ENCODE measurements at places on chromosomes 3 and 15. TPM values are rescaled to one million over a fixed set of nuclear protein-coding genes. Genes with fewer than 3 reads are reported as not detected.

The PRKCI gene
- total RNA-seq, result 95.8 TPM

GRCh38 chr3:14413381-14414071, 11.1 kb downstream of the SLC6A6 start:
- no peak for DNase-seq

DNA sequence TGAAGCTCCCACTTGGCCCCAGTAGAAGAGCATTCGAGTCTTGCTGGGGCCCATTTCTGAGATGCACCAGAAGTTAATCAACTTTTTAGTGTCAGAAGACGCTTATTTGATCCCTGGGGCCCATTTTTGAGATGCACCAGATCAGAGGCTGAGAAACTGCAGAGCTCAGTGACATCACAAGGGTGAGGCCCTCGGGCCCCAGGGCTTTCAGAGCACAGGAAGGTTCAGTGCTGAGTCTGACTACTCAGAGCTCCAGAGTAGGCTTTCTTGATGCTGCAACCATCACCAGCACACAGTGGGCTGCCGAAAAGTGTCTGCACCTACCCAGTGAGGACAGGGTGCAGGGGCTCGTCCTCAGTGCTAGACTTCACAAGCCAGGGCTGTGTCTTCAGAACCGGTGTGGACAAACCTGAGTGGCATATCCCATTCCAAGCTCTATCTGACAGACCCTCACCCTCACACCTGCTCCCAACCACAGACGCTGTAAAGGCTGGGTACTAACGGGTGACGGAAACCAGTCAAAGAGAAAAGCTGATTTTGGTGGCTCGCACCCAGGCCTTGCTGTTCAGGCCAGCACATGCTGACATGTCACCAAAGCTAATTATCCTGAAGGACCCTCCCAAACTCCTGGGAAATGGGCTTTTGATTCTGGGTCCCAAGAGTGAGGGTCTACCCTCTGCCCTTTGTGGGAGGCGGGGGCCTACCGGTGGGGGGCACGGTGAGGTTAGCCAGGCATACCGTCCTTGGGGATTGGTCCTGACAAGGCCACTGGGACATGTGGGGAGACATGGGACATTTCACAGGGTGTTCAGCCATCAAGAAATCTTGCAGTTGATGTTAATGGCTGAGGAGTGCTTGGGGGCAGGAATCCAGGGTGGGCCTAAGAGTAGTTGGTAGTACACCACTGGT, 83.0 kb downstream of the PDCD6IP start:
- DNase-seq, result no peak

DNA sequence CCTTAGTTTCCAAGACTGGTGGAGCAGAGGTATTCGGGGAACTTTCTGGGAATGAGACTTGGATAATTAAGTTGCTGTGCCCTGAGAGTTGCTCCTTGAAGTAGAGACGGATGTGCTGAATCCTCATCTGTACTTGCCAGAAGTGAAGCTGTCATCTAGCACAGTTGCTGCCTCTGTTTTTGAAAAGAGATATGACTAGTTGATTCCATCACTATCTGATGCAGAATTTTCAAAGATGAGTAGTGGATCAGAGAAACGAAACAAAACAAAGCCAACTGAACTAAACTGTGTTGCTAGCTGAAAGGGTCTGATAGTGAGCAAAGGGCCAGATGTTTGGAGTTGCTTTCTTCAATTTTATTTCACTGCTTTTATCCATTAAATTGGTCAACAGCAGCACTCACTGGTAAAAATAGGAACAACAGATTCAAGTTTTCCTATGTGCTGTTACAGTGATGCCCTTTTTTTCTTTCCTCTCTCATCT, 52.7 kb downstream of the MITF start:
- DNase-seq, result peak; percentile 9

All from frontal cortex (tissue), 4 donors.